ENCODE measurements at places on chromosomes 2 and 18. TPM values are rescaled to one million over a fixed set of nuclear protein-coding genes. Genes with fewer than 3 reads are reported as not detected.

MAL gene
- polyA plus RNA-seq, result not detected

CAPN10 gene
- polyA plus RNA-seq, result 7.6 TPM

CABYR gene
- 11.7 TPM for polyA plus RNA-seq

CNTNAP5 gene
- not detected for polyA plus RNA-seq

ELP2 gene
- polyA plus RNA-seq, result 125 TPM

CYS1 gene
- 2.5 TPM for polyA plus RNA-seq

Measured in BJ (cell line).